ENCODE measurements at places on chromosomes 2 and 18. TPM values are rescaled to one million over a fixed set of nuclear protein-coding genes. Genes with fewer than 3 reads are reported as not detected.

The NMS gene
- total RNA-seq: not detected

The MPP4 gene
- total RNA-seq: not detected

DNA sequence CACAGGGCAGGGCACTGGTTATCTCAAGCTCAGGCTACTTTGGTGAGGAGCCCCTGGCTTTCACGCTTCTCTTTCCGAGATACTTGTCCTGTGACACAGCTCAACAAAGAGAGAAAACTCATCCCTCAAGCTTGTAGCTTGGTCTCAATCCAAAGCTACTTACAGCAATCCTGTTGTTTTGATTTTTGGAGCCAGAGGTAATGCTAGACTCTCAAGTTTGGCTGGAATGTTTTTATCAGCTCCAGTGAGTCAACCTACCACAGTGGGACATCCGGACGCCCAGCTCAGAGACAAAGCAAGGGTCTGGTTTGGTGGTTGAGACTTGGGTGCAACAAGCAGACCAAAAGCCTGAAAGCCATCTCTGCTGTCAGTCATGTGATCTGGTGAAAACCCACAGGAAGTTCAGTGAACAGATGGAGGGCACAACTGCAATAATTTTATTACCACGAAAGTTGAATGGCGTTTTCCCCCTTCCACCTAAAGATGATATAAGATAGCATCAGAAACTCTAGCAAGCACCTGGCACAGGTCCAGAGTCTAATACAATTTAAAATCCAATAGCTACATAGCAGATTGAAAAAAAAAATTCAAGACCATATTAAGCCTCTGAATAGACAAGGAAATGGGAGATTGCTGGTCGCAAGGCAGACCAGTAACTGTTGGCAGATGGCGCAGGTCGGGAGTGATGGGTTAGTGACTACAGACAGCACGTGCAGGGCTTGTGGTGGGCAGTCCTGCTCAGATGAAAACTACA is 102.3 kb upstream of the SMAD7 start:
- DNase-seq: peak; percentile 23

- DNase-seq: no peak
Observed at GRCh38 chr2:41873102-41874031, 174.5 kb upstream of the PKDCC start.

GRCh38 chr18:48977914-48978313 is 27.1 kb upstream of the SMAD7 start:
- no peak for DNase-seq

The ECEL1 gene
- total RNA-seq: 2.5 TPM

DNA sequence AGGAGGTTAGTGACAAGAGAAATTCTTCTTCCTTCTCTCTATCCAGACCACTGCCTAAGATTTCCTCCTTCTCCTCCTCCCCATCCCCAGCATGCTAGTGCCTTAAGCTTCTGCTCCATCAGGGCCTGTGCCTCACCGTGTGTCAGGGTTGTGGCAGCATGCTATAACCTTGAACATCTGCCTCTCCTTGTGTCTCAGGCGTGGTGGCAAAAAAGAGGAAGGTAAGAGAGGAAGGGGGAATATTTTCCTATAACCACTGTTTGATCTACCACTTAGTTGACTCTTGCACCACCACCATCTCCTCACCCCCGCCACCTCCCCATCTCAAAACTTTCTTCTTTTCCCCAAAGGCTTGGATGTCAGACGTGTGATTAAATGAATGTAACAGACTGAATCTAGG is 38.3 kb upstream of the PEX13 start:
- no peak for DNase-seq

GRCh38 chr2:47180531-47180930 is 25.4 kb upstream of the STPG4 start:
- DNase-seq: no peak

- no peak for DNase-seq
Observed at GRCh38 chr2:102549027-102549426, 70.3 kb upstream of the SLC9A2 start.

The VSNL1 gene
- total RNA-seq: not detected

The MAPRE3 gene
- total RNA-seq: 4.8 TPM

The CCBE1 gene
- total RNA-seq: 1.2 TPM

GRCh38 chr2:44254023-44254422 is 21.3 kb upstream of the SLC3A1 start:
- no peak for DNase-seq

GRCh38 chr2:106269591-106270291 is 75.6 kb upstream of the UXS1 start:
- peak; percentile 46 for DNase-seq

The KIF5C gene
- 23.9 TPM for total RNA-seq

The IL1R1 gene
- total RNA-seq: 14.3 TPM

DNA sequence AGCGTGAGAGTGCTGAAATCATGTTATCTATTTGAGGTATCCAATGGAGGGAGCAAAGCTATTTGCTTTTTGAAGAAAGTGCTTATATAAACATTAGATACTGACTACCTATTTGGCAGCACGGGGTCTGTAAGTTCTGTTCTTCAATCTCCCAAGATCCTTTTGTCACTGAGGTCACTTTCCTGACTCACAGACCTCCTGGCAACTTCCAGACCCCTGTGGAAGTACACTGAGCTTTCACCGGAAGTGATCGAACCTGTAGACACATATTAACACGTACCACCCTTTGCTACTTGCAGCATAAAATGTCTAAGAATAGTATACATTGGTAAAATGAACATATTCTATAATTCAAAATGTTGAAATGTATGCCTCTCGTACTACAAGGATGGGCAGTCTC is 452.6 kb upstream of the ST6GAL2 start:
- no peak for DNase-seq

DNA sequence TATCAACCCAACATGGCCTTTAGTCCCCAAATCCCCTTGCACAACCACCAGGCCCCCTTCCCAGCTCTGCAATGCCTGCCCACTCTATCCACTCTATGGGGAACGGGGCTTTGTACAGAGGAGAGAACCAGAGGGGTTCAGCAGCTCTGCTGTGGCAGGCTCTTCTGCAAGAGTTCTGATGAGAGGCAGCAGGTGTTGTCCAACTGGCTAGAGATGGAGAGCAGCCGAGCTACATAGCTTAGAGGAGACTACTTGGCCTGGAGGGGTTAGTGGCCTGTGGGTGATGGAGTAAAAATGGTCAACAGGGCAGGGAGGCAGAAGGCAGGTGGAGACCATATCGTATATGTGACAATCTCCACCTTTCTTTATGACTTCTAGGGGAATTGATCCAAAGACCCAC is 103.0 kb downstream of the QPCT start:
- DNase-seq: no peak

The TNFAIP6 gene
- total RNA-seq: not detected

The ABHD3 gene
- 32.0 TPM for total RNA-seq

The UGGT1 gene
- total RNA-seq: 48.6 TPM

The REG3G gene
- total RNA-seq: not detected

The CEBPZOS gene
- 34.0 TPM for total RNA-seq

- DNase-seq: no peak
Observed at GRCh38 chr2:158922601-158923000, 45.8 kb upstream of the TANC1 start.

All from activated T-cell treated with anti-CD3 and anti-CD28 coated beads, Interleukin-2, amount 50 U/mL, for 72 hours (primary cell).